ENCODE measurements at places on chromosomes 2 and 18. TPM values are rescaled to one million over a fixed set of nuclear protein-coding genes. Genes with fewer than 3 reads are reported as not detected.

The POU3F3 gene
- not detected for polyA plus RNA-seq

DNA sequence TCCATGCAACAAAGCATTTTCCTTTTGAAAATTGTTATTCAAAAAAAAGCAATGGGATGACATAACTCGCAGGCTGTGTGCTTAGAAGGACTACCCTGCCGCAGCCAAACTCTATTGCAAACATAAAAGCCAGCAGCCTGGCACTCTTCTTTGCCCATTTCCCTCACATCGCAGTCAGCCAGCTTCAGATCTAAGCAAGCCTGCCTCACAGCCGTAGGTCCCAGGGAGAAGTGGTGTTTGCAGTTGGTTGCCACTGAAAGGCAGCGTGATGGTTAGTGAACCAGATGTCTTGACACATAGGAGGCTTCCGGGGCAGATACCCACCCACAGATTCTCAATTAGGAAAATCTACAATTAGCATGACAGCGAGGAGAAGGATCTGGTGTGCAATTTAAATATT, 655.2 kb downstream of the RNF144A start:
- H3K27ac ChIP-seq: no peak overlapping the region
- DNase-seq: no peak
- H3K4me3 ChIP-seq: no peak overlapping the region
- no peaks in the 10 kb centered on the region for H3K27me3 ChIP-seq
- no peaks in the 10 kb centered on the region for H3K4me1 ChIP-seq

GRCh38 chr2:98455494-98455976, 10.9 kb downstream of the INPP4A start:
- H3K4me3 ChIP-seq: no peak overlapping the region
- H3K27me3 ChIP-seq: no peaks in the 10 kb centered on the region
- peak; percentile 28 for DNase-seq
- no peaks in the 10 kb centered on the region for H3K36me3 ChIP-seq
- peaks cover 96% of the 10 kb centered on the region for H3K4me1 ChIP-seq

The PGAP1 gene
- polyA plus RNA-seq: 0.46 TPM

The VIL1 gene
- 172 TPM for polyA plus RNA-seq

The XDH gene
- polyA plus RNA-seq: 9.0 TPM

DNA sequence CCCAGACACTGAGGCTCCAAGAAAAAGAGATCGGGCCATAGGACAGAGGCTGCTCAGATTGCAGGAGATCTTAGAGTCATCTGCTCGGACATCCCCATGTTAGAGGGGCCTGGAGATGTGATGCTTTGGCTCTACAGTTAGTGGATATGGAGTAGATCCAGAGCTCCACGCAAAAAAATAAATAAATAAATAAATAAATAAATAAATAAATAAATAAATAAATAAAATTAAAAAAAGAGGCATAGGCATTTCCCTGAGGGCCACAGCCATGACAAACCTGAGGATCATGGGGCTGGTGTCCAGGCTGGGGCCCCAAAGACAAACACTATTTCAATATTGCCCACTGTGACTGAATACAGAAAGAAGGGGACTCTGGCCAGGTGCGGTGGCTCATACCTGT, 85.5 kb downstream of the PLB1 start:
- no peak overlapping the region for H3K27ac ChIP-seq
- peak; percentile 20 for DNase-seq
- no peaks in the 10 kb centered on the region for H3K36me3 ChIP-seq
- H3K27me3 ChIP-seq: no peaks in the 10 kb centered on the region
- H3K4me3 ChIP-seq: no peak overlapping the region

The DPYSL5 gene
- polyA plus RNA-seq: not detected

GRCh38 chr18:55351980-55352714, 235.8 kb downstream of the TCF4 start:
- peak overlapping the region; percentile 21 for H3K27ac ChIP-seq
- H3K4me3 ChIP-seq: no peak overlapping the region
- no peaks in the 10 kb centered on the region for H3K36me3 ChIP-seq
- H3K4me1 ChIP-seq: peaks cover 41% of the 10 kb centered on the region
- no peaks in the 10 kb centered on the region for H3K27me3 ChIP-seq

The TSPYL6 gene
- polyA plus RNA-seq: not detected

DNA sequence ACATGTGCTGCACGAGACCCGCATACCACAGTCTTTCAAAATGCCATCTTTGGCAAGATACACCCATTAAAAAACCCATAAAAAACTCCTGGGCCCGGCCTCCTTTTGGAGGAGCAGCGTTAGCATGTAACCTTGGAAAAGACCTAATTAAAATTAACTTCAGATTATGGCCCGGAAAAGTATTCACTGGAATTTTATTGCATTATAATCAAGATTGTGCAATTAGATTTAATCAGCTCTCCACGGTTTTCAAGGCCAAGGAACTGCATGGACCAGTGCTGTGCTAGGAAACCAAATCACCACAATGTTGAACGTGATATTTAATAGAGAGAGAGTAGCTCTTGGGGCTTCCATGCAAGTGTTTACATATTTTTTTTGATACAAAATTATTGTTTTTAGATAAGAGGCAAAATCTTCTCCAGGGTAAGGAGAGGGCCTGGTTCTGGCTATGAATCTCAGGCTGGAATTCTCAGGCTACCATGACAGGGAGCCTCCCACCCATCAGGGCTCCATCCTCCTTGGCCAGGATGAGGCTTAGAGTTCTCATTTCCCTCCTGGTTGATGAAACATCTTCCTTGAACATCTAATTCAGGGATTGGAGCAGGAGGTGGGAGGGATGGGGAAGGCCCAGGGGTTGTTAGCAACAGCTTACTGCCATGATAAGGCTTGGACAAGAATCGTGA, 82.0 kb upstream of the TTC39C start:
- H3K4me3 ChIP-seq: no peak overlapping the region
- no peak overlapping the region for H3K27ac ChIP-seq
- no peaks in the 10 kb centered on the region for H3K36me3 ChIP-seq
- H3K4me1 ChIP-seq: peaks cover 13% of the 10 kb centered on the region

DNA sequence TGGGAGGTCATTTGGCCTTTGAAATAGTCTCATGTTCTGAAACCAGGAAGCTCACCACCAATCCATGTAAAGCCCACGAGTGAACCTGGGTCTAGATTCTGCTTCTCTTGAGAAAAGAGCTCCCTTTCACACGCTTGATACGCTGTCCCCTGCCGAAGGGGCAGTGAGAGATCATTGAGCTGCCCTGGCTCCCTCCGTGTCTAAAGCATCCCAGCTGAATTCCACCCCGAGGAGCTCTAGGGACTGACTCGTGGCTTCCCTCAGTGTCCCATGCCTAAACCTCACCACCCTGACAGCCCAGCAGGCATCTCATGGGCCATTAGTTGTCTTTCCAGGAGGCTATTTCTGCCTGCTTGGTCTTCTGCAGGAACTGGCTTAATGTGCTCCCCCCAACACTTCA, 68.6 kb downstream of the COL6A3 start:
- peaks cover 11% of the 10 kb centered on the region for H3K4me1 ChIP-seq
- no peak for DNase-seq
- H3K36me3 ChIP-seq: peaks cover 70% of the 10 kb centered on the region
- H3K27ac ChIP-seq: no peak overlapping the region

- no peak for DNase-seq
- H3K36me3 ChIP-seq: no peaks in the 10 kb centered on the region
- H3K4me3 ChIP-seq: no peak overlapping the region
- H3K27me3 ChIP-seq: no peaks in the 10 kb centered on the region
- H3K27ac ChIP-seq: no peak overlapping the region
Observed at GRCh38 chr2:181178130-181178529, 197.7 kb downstream of the UBE2E3 start.

The BOLL gene
- polyA plus RNA-seq: not detected

DNA sequence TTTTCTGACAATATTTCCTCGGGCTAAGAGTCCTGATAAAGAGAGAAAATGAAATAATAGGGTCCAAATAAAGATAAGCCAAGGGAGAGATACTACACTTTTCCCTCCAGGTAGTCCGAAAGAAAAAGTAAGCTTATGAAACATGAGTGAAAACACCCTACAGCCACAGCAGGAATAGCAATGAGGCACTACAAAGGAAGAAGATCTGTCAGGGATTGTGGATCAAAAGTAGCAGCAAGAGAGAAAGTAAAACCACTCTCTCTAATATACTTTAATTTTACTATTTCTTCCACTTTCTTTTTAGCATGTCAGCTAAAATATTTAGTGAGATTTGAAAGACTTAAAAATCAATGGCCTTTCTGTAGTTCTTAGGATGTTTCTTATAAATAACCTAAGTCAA, 1601.8 kb downstream of the LRP1B start:
- no peaks in the 10 kb centered on the region for H3K36me3 ChIP-seq
- H3K4me3 ChIP-seq: no peak overlapping the region
- H3K27ac ChIP-seq: no peak overlapping the region
- no peak for DNase-seq
- no peaks in the 10 kb centered on the region for H3K27me3 ChIP-seq

GRCh38 chr2:227257820-227258219, 67.2 kb upstream of the MFF start:
- DNase-seq: no peak
- H3K27me3 ChIP-seq: no peaks in the 10 kb centered on the region

- H3K36me3 ChIP-seq: no peaks in the 10 kb centered on the region
- DNase-seq: no peak
- H3K27me3 ChIP-seq: no peaks in the 10 kb centered on the region
- peaks cover 13% of the 10 kb centered on the region for H3K4me1 ChIP-seq
- no peak overlapping the region for H3K27ac ChIP-seq
- H3K4me3 ChIP-seq: no peak overlapping the region
Observed at GRCh38 chr18:1480309-1480708, 575.6 kb downstream of the ADCYAP1 start.

The SERPINB10 gene
- polyA plus RNA-seq: not detected

DNA sequence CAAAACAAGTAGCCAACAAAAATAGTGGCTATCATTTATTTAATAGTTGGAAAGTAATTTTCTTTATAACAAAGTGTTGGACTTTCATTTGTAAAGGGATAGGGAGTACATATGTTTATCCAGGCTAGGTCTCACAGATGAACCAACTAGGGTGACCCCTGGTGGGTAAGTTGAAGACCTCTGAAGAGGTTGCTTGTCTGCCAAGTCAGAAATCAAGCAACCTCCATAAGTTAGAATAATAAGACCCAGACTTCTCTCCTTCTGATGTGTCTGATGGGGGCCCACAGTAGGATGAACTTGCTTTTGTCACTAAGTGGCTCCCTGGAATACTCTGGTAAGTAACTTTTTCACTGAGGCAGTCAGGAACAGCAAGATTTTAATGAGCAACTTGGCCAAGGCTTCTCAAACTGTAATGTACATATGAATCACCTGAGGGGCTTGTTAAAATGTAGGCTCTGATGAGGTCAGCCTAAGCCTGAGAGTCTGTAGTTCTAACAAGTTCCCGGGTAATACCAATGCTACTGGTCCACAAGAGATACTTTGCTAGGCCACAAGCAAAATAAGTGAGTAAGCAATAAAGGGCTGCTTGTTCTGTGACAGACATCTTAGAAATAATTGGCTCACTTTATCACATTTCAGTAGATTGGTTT, 319.6 kb downstream of the PIK3C3 start:
- H3K36me3 ChIP-seq: no peaks in the 10 kb centered on the region
- no peaks in the 10 kb centered on the region for H3K4me1 ChIP-seq
- H3K27me3 ChIP-seq: no peaks in the 10 kb centered on the region
- H3K4me3 ChIP-seq: no peak overlapping the region

DNA sequence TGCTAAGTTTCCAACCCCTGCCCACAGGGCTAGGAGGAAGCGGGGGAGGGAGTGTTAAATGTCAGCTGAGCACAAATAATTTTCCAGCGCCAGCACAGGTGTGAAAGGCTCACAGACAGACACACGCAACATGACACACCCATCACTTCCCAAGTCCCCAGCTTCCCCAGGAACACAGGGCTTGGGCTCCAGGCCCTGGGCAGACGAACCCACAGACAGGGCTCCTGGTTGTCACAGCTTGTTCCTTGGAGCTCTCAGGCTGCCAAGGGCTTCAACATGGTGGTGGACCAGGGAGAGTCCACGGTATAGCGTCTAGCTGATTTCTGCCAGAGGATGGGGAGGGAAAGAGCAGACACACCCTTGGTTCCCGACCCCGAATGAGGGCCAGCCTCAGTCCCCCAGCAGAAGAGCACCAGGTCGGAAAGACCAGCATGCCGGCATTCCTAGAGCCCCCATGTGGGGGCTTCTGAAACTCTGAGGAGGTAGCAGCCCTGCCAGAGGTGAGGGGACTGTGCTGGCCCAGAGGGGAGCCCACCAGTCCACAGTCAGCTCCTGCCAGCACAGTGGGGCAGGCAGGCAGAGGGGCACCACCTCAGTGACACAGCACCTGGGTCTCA, 1.9 kb downstream of the DUSP2 start:
- peak; percentile 56 for DNase-seq
- no peak overlapping the region for H3K4me3 ChIP-seq
- H3K27ac ChIP-seq: no peak overlapping the region
- peaks cover 14% of the 10 kb centered on the region for H3K4me1 ChIP-seq

- no peak for DNase-seq
- H3K4me1 ChIP-seq: no peaks in the 10 kb centered on the region
- peak overlapping the region; percentile 74 for H3K4me3 ChIP-seq
- H3K36me3 ChIP-seq: no peaks in the 10 kb centered on the region
- peak overlapping the region; percentile 86 for H3K27ac ChIP-seq
Observed at GRCh38 chr2:169735623-169736022, 2.0 kb downstream of the KLHL23 start.

The CNDP1 gene
- polyA plus RNA-seq: 0.60 TPM

The SCN3A gene
- 0.87 TPM for polyA plus RNA-seq

The FOXD4L1 gene
- polyA plus RNA-seq: not detected

The CRYGC gene
- not detected for polyA plus RNA-seq

The ELP2 gene
- polyA plus RNA-seq: 14.3 TPM

The ICOS gene
- 6.4 TPM for polyA plus RNA-seq

The LIMS3 gene
- polyA plus RNA-seq: 1.4 TPM

The ARHGEF4 gene
- polyA plus RNA-seq: 3.0 TPM

The FOXI3 gene
- polyA plus RNA-seq: not detected

The USP34 gene
- 34.2 TPM for polyA plus RNA-seq

- H3K36me3 ChIP-seq: no peaks in the 10 kb centered on the region
- H3K4me3 ChIP-seq: no peak overlapping the region
- DNase-seq: peak; percentile 51
- H3K27ac ChIP-seq: no peak overlapping the region
Observed at GRCh38 chr2:238986491-238987351, 138.8 kb downstream of the TWIST2 start.

The POLR1B gene
- polyA plus RNA-seq: 3.7 TPM

The RNPEPL1 gene
- 102 TPM for polyA plus RNA-seq

The TNFRSF11A gene
- polyA plus RNA-seq: 19.9 TPM

- no peak overlapping the region for H3K27ac ChIP-seq
- peaks cover 4% of the 10 kb centered on the region for H3K4me1 ChIP-seq
- no peak overlapping the region for H3K4me3 ChIP-seq
- H3K36me3 ChIP-seq: no peaks in the 10 kb centered on the region
Observed at GRCh38 chr2:163878718-163879117, 142.9 kb upstream of the FIGN start.

GRCh38 chr2:37820471-37820986, 104.6 kb upstream of the RMDN2 start:
- no peak for DNase-seq
- no peak overlapping the region for H3K4me3 ChIP-seq
- H3K27ac ChIP-seq: no peak overlapping the region
- H3K4me1 ChIP-seq: no peaks in the 10 kb centered on the region
- H3K27me3 ChIP-seq: no peaks in the 10 kb centered on the region
- H3K36me3 ChIP-seq: no peaks in the 10 kb centered on the region

The GTF2A1L gene
- polyA plus RNA-seq: not detected

Data from sigmoid colon (tissue), 7 donors.